Stimulated activated CD4-positive, alpha-beta T cell treated with anti-CD3 and anti-CD28 coated beads, TNF-alpha, amount 100 ng/mL, for 48 hours (primary cell): ENCODE measurements at places on chromosomes 3 and 15.

DNA sequence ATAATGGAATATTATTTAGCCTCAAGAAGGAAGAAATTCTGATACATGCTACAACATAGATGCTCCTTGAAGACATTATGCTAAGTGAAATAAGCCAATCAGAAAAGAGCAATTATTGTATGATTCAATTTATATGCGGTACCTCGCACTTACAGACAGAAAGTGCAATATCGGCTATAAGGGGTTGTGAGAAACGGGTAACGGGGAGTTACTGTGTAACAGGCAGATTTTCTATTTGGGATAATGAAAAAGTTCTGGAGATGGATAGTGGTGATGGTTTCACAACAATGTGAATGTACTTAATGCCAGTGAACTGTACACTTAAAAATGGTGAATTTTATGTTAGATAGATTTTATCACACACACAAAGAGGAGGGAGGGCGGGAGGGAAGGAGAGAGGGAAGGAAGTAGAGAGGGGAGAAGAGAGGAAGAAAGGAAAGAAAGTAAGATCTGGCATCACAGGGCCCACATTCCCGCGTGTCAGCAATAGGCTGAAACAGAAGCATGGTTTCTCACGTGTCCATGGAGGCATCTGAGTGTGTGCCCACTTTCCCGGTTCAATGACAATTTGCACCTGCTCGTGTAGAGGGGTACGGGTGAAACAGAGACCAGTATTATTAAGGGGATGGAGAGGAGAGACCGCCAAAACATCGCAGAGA lies 700 bp upstream of the BLM start:
- DNase-seq, result no peak

DNA sequence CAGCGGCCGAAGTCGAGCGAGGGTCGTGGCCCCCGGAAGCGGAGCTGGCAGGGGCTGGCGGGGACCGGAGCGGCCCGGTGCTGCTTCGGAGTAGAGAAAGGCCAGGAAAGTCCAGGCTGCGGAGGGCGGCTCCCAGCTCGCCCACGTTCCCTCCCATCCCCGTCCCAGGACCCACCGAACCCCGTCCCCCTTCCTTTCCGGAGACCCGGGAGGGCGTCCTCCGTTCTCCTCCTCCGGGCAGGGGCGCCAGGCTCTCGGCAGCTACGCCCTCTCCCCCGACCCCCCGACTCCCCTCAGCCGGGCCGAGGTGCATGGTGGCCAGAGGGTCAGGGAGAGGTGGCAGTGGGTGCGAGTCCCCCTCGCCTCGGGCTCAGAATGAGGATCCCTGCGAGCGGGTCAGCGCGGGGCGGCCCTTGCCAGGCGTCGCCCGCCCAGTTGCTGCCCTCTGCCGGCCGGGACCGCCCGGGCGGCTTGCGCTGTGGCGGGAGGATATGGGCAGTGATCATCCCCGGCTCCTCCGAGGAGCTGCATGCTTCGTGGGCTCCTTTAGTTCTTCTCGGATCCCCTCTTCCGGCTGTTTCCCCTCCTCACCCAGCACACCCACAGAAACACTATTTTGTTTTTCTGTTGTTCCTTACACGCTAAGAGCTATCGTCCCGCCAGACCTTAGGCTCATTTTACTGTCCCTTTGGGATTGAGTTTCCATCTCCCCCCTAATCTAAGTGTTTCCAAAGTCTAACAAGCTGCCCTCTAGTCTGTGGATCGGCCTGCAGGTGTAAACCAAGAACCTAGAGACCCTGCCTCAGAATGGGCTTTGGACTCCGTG lies 744 bp upstream of the ALDH1A2 start:
- DNase-seq, result peak; percentile 11

DNA sequence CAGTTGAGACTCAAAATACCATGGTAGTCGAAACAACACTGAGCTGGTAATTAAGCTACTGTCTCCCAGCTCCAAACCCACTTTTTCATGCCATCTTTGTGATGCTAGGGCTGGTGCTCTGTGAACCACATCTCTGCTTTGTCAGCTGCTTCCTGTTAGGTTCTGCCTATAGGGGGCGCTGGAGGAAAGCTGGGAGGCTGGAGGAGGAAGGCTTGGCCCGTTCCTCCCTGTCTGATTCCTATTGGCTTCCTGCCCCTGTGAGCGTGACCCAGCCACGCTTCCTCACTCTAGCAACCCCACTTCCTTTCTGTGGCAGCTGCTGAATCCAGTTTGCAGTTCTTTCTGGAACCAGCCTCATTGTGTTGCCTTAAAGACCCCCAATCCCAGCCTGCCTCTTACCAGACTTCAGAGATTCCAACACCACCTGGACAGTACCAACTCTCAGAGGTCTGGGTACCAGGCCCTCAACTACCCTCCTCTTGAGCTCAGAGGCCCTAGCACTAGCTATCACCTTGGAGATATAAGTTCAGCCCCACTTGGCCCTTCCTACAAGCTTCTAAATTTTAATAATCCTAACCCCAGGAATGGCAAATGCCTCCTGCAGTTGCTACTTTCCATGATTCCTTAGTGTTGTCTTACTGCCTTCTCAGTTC lies 120.9 kb downstream of the ERC2 start:
- peak; percentile 49 for DNase-seq

GRCh38 chr3:114827495-114827894 lies 319.6 kb downstream of the ZBTB20 start:
- DNase-seq, result no peak

DNA sequence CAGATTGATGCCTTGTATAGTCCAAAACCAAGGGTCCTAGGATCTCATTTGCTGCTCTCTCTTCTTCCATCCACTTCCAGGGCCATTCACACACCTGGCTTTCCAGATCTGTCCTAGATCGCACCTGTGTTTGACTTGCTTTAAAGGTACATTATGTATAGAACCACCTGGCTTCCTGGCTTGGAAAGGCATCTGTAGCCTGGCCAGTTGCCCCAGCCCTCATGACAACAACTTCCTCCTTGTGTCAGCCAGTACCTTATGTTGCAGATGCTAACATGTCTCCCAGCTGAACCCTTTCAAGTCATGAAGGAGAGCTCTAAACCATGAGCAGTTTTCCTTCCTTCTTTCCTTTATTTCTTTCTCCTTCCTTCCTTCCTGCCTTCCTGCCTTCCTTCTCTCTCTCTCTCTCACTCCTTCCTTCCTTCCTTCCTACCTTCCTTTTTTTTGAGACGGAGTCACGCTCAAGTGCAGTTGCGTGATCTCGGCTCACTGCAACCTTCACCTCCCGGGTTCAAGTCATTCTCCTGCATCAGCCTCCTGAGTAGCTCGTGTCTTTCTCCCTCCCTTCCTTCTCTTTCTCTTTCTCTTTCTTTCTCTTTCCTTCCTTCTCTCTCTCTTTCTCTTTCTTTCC lies 2.5 kb upstream of the HTR3C start:
- DNase-seq, result no peak

- DNase-seq, result no peak
Measured at GRCh38 chr3:107745354-107745753, 222.6 kb downstream of the BBX start.

- DNase-seq, result no peak
Measured at GRCh38 chr15:83846847-83847246, 192.9 kb downstream of the ADAMTSL3 start.

GRCh38 chr3:13509059-13509815 lies 29.1 kb downstream of the HDAC11 start:
- no peak for DNase-seq

- DNase-seq, result no peak
Measured at GRCh38 chr3:45062697-45063070, 36.6 kb downstream of the CLEC3B start.

DNA sequence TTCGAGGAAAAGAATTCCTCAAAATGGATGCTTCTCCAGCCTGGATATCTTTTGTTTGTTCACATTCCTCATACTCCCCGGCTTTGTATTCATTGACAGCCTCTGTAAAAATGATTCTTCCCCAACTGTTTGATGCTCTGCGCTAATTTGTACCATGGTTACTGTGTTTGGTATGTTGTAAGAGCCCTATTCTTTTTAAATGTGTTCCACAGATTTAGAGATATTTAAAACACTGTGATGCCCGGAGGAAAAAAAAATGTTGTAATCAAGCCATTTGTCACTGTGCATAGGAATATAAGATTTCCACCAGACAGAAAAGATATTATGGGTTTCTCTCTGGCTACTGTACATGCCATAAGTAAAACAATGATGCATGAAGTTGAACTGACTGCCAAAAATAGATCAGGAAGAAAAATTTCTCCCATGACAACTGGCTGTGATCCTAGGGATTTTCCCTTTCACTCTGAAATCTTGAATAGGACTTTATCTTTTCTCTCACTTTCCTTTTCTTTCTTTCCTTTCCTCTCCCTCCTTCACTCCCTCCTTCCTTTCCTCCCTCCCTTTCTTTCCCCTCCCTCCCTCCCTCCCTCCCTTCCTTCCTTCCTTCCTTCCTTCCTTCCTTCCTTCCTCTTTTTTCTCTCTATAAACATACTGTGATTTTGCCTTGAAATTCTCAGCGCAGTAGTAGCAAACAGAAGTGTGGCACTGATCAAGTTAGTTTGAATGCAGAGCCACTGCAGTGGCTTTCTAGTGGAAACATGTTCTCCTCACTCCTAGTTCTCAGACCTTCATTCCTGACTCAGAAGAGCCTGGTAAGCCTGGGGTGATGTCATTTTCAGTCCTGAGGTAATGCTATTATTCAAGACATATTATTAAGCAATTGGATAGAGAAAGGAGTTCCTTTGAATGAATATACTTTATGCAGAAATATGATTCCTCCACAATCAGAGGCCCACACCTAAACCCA lies 254.9 kb upstream of the TBL1XR1 start:
- DNase-seq, result no peak
